ENCODE measurements at places on chromosomes 12 and 14.

- no peak for DNase-seq
Measured at GRCh38 chr14:53124786-53125185, 28.3 kb downstream of the DDHD1 start.

DNA sequence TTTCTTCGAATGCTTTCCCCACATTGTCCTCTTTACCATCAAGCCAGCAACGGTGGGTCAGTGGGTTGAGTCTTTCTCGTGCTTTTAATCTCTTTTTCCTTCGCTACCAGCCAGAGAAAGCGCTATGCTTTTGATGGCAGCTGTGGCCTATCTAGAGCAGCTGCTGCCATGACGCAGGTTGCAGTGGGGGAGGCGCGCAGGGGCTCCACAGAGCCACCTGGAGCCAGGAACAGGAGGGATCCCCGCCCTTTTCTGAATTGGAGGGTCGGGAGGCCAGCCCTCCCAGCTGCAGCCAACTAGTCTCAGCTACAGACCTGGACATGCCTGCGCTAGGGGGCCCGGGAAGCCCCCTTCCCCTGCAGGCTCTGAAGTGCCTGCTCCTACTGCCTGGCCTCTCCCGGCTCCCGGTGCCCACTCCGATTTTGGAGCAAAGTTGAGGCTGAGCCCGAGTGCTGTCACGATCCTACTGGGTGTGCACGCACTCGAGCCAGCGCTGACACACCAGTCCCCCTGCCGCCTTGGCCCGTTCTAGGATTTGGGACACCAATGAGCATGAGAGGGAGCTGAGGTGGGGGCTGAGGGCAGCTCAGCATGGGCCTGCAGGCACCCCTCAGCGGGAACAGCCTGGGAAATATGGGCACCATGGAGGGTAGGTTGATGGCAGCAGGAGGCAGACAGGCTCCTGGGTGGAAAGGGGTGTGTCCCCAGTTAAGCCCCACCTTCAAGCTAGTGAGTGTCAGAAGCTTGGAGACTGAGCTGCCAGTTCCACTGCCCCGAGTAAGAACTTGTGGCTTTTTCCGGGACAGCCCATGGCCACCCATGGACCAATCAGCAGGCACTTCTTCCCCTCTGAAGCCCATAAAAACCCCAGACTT is 784.2 kb downstream of the SLC6A15 start:
- DNase-seq = no peak

- DNase-seq = peak; percentile 83
Measured at GRCh38 chr14:34629657-34630529, at the start of gene SNX6. Gene SNX6, minus strand, starts transcription at chr14:34630148. Its CDS starts 32 bp downstream, at chr14:34630116.

GRCh38 chr12:67722296-67722695 is 73.8 kb downstream of the DYRK2 start:
- no peak for DNase-seq

DNA sequence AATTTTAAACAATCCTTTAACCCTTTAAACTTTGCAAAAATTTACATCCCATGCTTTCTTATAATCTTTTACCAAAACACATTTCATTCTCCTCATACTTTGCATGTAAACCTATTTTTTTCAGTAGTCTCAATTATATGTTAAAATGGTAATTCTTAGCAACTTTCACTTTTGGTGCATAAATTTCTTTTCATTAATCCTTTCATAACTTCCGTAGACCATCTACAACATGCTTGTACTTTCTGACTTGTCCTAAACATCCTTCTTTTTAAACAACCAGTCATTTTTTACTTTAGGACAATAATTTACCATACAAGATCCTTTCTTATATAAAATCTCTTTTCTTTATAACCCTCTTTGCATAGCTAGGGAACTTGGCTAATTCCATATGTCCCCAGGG is 19.5 kb downstream of the CCDC91 start:
- no peak for DNase-seq

GRCh38 chr12:740921-741320 is 11.5 kb upstream of the WNK1 start:
- DNase-seq = no peak

GRCh38 chr14:61476754-61477410 is 155.5 kb downstream of the PRKCH start:
- DNase-seq = peak; percentile 83

GRCh38 chr12:127145929-127146789 is 1120.8 kb upstream of the TMEM132C start:
- DNase-seq = peak; percentile 69
